Hindlimb muscle (tissue), 1 donor: ENCODE measurements at places on chromosomes 12 and 14. TPM values are rescaled to one million over a fixed set of nuclear protein-coding genes. Genes with fewer than 3 reads are reported as not detected.
A peak's percentile ranks its signal among the peaks of the same experiment; 100 is the strongest.

NCKAP5L gene
- 56.8 TPM for polyA plus RNA-seq

SERPINA12 gene
- not detected for polyA plus RNA-seq

DHRS2 gene
- 0.10 TPM for polyA plus RNA-seq

SLC7A7 gene
- 32.7 TPM for polyA plus RNA-seq

OVCH1 gene
- 0.54 TPM for polyA plus RNA-seq

DCP1B gene
- polyA plus RNA-seq = 11.6 TPM

TAS2R8 gene
- polyA plus RNA-seq = not detected

DNA sequence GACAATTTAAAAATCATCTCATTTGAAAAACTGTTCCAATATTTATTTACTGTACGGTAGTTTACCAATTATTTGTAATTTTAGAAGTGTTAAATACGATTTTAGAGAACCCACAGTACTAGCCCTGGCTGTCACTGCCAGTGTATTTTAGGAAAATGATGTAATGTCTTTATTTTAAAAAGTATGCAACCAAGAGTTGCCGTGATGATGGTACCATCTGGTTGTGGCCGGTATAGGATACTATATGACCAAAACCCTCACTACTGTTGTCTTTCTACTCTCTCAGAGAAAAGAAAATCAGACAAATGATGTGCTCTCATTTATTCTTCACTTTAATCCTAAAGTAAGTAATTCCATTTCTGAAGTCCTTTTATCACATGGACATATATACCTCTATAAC lies 395.0 kb downstream of the FOXG1 start:
- peak; percentile 26 for DNase-seq

DNA sequence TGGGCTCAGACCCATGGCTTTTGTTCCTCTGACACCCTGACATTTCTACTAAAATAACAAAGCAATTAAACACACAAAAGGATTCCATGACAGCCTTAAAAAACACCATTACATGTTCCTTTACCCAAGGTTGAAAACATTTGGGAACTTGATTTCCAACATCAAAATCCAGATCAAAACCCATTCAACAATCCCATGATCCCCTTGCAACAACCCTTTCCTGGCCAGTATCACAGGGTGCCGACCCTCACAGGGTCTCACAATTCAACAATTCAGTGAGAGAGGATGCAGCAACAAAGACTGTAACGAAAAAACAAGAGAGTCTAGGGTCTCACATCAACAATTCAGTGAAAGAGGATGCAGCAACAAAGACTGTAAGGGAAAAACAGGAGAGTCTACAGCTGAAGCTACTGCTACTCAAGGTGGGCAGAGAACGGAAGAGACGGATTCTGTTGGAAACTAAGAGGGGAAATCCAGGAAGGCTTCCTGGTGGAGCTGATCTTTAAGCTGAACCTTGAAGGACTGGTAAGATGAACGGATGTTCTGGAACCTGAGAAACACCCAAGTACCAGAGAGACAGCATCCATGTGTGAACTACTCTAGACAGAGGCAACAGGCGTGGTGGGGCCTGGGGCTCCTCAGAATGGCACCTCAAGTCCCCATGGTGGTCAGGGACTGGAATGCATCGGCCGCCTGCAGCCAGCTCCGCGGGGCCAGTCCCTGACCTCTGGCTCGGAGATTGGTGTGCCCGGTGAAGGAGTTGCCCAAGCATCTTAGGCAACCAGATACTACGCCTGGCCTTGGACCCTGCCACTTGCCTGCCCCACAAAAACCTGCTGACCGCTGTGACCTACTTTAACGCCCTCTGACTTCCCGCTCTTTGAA lies 22.7 kb upstream of the ZFP36L1 start:
- DNase-seq = no peak

DNA sequence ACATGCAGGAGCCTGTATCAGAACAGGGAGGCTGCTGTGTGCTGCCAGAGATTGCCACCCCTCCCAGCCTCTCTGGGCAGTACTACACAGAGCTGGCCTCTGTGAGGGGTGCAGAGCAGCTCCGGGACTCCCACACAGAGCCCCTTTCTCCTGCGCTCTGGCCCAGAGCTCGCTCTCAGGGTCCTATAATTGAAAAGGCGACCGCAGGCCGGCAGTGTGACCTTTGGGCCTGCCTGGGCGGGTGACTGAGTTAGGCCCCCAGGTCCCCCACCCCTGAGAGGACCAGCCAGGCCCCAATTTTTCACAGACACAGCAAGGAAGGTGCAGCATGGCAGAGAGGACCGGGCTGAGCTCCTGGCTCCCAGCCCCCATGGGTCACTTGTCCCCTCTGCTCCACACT lies 136.4 kb downstream of the ZFP36L1 start:
- no peak for DNase-seq

- DNase-seq = no peak
These were observed 884.1 kb upstream of the MGAT4C start for GRCh38 chr12:87140262-87140661.

- DNase-seq = no peak
These were observed 466.0 kb downstream of the RAD51B start for GRCh38 chr14:68285421-68286179.

GRCh38 chr14:104141621-104142091 lies 3.3 kb downstream of the KIF26A start:
- no peak for DNase-seq

GRCh38 chr14:96727491-96727890 lies 69.7 kb upstream of the VRK1 start:
- DNase-seq = no peak

DNA sequence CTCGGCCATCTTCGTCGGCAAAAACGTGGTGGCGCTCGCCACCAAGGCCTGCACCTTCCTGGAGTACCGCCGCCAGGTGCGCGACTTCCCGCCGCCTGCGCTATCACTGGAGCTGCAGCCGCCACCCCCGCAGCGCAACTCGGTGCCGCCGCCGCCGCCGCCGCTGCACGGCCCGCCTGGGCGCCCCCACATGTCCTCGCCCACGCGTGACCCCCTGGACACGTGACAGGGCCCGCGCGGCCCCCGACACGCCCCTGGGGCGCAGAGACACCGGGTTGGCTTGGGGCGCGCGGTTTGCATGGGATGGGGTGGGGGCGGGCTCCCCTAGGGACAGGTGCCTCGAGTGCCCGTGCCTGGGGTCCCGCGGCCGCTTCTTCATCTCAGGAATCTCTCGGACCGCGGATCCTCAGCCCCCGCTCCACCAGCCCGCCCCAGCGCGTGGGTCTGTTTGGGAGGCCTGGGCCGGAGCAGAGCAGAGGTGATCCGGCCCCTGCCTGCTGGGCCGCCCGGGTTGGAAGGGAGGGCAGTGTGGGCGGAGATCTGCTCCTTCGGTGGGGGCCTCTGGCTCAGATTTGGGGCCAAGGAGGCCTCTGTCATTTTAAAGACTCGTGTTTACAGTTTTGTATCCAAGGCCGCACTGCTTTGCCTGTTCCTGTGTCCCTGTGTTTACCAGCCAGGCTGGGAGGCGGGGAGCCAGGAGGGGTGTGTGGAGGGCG lies 3.3 kb downstream of the TMEM121 start:
- no peak for DNase-seq

DNA sequence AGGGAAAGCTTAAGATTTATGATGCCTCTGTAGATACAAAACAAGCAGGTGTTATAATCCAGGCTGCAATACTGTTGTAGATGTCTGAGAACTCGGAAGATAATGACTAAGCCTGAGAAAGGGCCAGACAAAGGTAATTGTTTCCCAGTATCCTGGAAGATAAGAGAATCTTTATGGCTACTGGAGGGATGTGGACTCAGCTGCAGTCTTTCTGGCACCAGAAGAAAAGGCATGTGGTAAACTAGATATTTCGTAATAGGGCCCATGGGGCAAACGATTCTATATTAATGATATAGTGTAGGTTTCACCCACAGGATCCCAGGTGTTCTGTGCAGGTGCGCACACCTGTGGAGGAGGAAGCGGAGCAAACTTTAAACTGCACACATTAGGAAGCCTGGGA lies 9.2 kb upstream of the APOLD1 start:
- DNase-seq = no peak

GRCh38 chr14:73903028-73903427 lies 16.4 kb downstream of the ZNF410 start:
- DNase-seq = no peak

DNA sequence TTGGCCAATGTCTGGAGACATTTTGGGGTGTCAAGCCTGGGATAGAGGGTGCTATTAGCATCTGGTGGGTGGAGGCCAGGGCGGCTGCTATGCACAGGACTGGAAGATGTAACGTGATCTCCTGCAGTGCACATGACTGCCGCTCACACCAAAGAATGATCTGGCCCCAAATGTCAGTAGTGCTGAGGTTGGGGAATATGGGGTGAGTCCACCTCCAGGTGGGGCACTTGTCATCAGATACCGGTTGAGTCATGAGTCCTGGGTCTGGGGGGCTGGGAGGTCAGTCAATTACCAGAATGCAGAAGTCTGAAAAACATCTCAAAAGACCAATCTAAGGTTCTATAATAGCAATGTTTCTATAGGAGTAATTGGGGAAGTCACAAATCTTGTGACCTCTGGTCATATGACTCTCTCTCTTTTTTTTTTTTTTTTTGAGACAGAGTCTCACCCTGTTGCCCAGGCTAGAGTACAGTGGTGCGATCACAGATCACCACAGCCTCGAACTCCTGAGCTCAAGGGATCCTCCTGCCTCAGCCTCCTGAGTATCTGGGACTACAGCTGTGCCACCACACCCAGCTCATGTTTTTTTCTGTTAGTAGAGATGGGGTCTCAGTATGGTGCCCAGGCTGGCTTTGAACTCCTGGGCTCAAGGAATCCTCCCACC lies 6.0 kb upstream of the SDSL start:
- DNase-seq = no peak

- DNase-seq = no peak
These were observed 20.9 kb downstream of the DUSP16 start for GRCh38 chr12:12541782-12542181.

DNA sequence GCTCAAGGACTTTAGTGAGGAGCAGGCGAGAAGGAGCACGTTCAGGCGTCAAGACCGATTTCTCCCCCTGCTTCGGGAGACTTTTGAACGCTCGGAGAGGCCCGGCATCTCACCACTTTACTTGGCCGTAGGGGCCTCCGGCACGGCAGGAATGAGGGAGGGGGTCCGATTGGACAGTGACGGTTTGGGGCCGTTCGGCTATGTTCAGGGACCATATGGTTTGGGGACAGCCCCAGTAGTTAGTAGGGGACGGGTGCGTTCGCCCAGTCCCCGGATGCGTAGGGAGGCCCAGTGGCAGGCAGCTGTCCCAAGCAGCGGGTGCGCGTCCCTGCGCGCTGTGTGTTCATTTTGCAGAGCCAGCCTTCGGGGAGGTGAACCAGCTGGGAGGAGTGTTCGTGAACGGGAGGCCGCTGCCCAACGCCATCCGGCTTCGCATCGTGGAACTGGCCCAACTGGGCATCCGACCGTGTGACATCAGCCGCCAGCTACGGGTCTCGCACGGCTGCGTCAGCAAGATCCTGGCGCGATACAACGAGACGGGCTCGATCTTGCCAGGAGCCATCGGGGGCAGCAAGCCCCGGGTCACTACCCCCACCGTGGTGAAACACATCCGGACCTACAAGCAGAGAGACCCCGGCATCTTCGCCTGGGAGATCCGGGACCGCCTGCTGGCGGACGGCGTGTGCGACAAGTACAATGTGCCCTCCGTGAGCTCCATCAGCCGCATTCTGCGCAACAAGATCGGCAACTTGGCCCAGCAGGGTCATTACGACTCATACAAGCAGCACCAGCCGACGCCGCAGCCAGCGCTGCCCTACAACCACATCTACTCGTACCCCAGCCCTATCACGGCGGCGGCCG lies 1.1 kb downstream of the PAX9 start:
- no peak for DNase-seq

GRCh38 chr14:33938131-33938949 lies 12.5 kb downstream of the EGLN3 start:
- DNase-seq = no peak

DNA sequence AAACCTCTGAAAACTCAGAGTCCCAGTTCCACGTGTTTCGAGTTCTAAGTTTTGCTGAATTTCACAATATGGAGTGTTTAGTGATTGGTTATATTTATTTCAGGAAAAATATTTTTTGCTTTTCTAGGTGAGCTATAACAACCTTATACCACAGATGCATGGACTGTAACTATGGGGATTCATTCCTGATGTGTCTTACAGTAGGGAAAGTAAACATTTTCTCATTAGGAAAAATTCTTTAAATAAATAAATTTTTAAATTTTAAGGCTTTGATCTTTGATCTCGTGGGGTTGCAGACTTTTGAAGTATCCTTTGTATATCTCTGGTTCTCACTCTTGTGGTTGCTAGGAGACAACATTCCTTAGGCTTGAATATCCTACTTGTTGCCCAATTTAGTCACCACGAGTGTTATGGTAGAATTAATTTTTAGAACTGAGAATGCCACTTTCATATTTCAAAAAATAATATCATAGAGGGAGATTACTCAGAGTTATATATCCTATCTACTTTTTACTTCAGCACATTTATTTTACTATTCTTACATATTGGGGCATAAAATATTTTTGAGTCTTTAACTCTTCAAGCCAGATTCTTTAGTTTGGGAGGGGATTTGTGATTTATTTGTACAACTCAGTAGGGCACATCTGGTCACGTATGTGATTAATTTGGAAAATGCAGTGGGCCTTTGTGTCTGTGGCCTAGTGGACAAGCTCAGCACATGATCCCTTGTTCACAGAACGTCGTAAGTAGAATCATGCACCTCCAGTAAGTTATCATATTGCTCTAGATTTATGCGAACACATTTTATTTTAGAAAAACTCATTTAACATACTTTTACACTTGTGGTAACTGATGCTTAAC lies 224.0 kb downstream of the TTC6 start:
- DNase-seq = no peak

DNA sequence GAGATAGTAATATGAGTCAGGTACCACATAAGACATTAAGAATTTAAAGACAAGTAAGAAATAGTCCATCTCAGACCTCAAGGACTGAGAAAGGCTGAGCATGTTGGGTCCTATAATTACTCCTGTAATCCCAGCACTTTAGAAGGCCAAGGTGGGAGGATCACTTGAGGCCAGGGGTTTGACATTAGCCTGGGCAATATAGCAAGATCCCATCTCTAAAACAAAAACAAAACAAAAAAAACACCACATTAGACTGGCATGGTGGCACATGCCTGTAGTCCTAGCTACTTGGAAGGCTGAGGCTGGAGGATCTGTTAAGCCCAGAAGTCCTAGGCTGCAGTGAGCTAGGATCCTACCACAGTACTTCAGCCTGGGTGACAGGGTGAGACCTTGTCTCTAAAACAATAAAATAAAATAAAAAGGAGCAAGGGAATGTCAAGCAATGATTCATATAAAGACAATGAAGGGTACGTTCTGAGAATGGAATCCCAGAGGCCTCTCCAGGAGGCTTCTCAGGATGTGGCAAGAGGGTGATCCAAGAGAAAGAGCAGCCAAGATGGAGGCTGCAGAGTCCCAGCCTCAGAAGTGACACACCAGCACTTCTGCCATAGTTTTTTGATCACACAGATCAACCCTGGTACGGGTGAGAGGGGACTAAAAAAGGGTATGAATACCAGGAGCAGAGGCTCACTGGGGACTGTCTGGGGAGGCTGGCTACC lies 206.4 kb downstream of the CRADD start:
- no peak for DNase-seq

- DNase-seq = no peak
These were observed 59.4 kb upstream of the E2F7 start for GRCh38 chr12:77124767-77125166.

DNA sequence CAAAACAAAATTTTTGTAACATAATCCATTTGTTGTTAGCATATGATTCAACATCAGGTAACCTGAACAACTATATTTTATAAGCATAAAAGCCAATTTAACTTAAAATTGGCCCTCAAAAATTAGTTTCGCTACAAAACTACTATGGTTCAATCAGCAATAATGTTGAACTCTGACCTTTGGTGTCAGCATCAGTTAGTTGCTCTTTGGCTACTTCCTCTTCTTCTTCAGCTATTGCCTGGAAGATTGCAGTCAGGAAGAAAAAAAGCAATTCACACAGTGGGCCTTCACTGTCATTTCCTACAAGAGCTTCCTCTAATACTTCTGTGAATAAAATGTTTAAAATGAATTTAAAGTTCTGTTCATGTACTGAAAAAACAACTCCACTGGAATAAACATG lies 78.2 kb upstream of the CFL2 start:
- no peak for DNase-seq
